ENCODE measurements at places on chromosomes 12 and 14.
A peak's percentile ranks its signal among the peaks of the same experiment; 100 is the strongest.

GRCh38 chr12:119115296-119115905, 63.3 kb upstream of the HSPB8 start:
- peak; percentile 47 for DNase-seq

- no peak for DNase-seq
These were observed 233.4 kb downstream of the SPTSSA start for GRCh38 chr14:34228650-34228976.

DNA sequence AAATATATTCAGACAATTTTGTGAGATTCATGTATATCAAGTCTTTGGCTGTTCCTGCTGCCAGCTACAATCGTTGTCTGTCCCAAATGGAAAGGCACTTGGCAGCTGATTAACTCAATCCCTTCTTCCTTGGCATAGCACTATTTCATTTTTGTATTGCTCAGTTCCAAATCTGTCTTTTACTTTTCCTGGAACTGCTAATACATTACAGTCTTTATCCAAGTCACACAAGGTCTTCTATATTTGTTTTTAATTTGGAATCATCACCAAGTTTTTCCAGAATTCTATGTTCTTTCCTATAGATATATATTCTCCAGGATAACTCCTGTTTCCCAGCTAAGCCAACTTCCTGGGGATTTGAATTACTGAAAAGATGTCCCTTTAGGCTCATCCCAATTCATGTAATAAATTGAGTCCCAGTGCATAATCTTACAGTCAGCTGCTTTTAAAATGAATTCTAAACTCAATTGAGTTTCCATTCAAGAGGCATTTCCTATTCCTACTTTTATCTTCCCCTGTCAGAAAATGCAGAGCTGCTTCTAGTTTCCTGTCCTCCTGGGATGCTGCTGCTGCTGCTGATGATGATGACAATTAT, 45.9 kb downstream of the DYRK2 start:
- DNase-seq = no peak

GRCh38 chr12:120394483-120395367, 25.8 kb upstream of the MSI1 start:
- no peak for DNase-seq

GRCh38 chr12:123141615-123142517, 9.0 kb downstream of the PITPNM2 start:
- DNase-seq = peak; percentile 47

- peak; percentile 86 for DNase-seq
These were observed 678.4 kb downstream of the MED13L start for GRCh38 chr12:115598871-115599811.

DNA sequence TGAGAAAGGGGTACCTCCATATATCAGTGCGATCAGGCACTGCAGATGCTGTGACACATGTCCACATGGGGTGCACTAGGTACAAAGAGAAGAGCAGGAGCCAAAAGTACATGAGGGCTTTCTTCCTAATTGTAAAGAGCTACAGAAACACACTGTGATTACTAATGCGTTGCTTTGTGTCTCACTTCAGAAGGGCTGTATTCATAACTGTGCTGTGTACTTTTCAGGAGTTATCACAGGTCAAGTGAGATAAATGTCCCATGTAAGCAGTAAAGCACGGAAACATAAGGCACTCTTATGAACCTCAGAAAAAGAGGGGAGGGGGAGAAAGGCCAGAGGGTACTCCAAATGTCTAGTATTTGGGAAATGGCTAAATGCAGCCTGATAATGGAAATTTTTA, 10.6 kb downstream of the SPRING1 start:
- no peak for DNase-seq

DNA sequence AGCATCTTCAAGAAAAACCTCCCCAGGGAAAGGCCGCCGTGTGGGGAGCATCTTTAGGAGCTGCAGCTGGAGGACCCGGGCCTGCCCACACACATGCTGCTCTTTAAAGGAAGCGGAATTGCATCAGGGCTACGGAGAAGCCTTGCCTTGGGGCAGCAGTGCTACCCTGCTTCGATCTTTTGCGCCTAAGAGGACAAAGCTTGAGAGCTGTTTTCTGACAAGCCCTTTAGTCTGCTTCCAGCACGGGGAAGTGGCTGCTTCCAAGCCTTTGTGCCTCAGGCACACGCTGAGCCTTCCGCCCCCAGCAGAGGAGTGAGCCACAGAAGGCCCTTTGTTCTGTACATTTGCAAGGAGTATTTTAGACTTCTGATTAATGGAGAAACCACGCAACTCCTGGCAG, 31.5 kb downstream of the COA8 start:
- DNase-seq = peak; percentile 93

DNA sequence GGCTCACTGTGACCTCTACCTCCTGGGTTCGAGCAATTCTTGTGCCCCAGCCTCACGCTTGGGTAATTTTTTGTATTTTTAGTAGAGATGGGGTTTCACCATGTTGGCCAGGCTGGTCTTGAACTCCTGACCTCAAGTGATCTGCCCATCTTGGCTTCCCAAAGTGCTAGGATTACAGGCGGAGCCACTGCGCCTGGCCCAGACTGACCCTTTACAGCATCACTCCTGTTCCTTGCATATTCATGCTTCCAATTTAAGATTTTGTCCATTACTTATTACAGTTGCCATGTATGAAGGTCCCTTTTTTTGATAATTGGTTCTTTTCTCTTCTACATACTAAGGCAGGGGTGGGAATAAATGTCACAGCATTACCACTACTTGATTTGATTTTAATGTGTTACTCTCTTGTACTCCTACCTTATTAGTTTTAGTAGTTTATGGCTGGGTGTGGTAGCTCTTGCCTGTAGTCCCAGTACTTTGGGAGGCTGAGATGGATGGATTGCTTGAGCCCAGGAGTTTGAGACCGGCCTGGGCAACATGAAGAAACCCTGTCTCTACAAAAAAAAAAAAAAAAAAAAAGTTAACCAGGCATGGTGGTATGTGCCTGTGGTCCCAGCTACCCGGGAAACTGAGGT, 46.9 kb downstream of the ADIPOR2 start:
- DNase-seq = no peak

DNA sequence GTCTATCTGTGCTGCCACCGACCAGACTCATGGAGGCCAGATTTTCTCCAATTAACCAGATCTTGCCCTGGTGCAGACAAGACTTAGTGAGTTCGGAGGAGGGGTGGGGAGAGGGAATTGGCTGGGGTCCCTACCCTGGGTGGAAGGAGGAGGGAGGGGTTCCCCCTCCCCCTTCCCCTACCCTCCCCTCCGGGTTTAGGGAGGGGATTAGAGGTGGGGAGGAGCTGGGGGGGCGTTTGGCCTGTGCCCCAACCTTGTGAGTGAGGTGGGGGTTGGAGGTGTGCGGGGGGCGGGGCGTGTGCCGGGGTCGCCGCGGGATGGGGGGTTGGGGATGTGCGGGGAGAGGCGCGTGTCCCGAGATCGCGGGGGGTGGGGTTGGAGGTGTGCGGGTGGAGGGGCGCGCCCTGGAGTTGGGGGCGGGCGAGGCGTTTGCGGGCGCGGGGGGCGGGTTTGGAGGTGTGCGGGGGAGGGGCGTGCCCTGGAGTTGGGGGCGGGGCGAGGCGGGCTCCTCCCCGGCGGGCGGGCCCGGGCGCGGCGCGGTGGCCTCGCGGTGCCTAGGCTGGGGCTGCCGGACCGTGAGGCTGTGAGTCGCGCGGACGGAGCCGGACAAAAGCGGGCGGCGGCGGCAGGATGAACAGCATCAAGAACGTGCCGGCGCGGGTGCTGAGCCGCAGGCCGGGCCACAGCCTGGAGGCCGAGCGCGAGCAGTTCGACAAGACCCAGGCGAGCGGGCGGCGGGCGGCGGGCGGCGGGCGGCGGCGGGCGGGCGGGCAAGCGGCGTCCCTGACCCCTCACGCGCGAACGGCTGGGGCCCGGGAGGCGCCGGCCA, at the start of gene HIP1R:
Gene HIP1R, plus strand, starts transcription at position 537 of the 829 bp plus-strand sequence. Its CDS starts 94 bp downstream, at position 631.
- no peak for DNase-seq

- no peak for DNase-seq
These were observed 257.8 kb upstream of the BTG1 start for GRCh38 chr12:92403210-92404175.

DNA sequence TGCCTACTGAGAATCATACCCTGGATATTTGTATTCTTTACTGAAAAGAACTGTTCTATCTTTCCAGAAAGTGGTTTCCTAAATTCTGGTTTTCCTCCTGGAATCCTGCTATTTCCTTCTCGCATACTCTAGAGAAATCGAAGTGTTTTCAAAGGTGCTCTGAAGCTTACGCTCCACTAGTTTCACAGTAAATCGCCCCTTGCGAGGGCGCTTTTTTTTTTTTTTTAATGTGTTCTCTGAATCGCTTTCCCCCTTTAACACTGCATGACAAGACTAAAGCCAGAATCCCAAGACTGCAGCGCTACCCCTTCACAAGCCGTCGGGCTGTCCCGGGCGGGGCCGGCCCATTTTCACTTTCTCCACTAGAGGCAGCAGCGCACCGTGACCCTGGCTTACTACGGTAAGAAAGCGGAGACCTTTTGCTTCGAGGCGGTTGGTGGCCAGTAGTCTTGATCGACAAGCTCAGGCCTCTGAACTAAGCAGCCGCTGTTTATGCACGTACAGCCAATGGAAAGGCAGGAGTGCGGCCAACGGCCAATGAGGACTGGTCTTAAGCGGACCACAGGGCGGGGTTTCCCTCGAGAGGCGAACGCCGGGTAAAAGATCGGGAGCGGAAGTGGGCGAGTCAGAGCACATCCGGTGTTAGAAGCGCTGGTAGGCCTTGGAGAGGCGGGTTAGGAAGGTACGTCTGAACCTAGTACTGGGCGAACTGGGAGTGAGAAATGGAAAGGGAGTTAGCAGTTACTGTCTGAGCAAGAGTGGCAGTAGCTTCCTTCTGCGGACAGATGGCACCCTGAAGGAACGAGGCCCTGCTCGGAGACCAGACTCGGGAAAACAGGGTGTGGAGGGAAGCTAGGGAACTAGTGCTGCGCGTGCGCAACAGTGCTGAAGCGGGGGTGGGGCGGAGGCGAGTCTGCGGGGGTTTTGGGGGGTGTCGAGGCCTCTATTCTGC, at the start of gene TMBIM6:
Gene TMBIM6, plus strand, starts transcription at position 628 of the 952 bp plus-strand sequence. CDS start 10,937 bp downstream, outside the sequence.
- peak; percentile 96 for DNase-seq

DNA sequence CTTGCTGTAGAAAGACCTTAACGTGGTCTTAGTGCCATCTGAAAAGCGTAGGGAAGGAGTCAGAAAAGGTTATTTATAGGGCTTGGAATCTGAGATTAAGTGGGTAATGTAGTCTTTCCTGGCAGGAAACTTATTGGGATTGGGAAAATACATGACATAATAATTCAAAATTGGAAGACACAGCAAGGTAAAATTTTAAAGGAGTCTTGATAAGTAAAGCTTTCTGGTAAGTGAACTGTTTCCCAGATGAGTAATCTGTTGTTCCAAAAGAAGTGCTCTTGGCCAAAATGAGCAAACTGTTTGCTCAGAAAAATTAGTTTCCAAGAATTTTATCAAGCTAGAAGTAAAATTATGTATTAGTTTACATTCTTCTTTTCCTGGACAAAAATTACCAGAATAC, 149.3 kb upstream of the TMTC2 start:
- DNase-seq = no peak

- no peak for DNase-seq
These were observed 57.7 kb upstream of the DLK1 start for GRCh38 chr14:100669011-100669412.

Data from COLO829 (cell line).